Activated gamma-delta T cell treated with Interleukin-2 at 50 U/mL for 16 hours (primary cell): ENCODE measurements at places on chromosomes 3 and 15.

DNA sequence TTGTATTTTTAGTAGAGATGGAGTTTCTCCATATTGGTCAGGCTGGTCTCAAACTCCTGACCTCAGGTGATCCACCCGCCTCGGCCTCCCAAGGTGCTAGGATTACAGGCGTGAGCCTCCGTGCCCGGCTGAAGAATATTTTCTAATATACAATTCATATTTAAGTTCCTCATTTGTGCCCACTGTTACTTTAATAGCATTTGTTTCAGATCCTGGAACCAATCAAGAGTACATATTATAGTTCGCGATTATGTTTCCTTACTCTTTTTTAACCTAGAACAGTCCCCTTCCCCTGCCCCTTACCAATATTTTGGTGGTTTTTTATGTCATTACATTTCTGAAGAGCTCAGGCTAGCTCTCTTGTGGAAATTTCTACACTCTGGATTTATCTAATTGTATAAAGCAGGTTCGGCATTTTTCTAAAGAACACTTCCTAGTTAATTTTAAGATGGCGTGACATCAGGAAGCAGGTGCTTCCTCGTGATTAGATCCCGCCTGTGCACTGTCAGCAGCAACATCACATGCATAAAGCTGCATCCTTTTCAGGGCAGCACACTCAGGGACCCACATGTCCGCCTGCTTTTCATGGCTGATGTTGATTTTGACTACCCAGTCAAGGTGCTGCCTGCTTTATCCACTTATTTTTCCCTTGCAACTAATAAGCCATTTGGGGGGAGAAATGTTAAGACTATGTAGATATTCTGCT is 88.7 kb upstream of the EPHB3 start:
- DNase-seq: no peak

GRCh38 chr3:66407611-66408218 is 93.1 kb downstream of the LRIG1 start:
- peak; percentile 74 for DNase-seq

- DNase-seq: no peak
Measured at GRCh38 chr3:197465197-197465995, 90.4 kb downstream of the BDH1 start.

DNA sequence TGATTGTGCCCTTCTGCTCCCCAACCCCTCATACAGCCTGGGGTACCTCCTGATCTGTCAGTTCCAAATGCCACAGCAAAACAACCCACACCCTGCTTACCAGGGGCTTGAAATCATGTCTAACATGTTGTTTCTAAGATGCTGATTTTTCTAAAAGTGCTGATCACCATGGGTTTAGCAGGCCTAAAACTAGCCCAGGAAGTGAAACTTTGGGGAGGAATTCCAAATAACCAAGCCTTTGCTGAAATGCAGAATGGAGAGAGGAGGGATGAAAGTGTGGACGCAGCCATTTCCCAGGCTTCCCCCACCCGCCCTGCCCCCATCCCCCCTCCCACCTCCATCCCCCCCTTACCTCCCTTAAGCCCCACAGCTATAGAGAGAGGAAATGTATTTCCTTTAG is 2.0 kb upstream of the HRH1 start:
- no peak for DNase-seq

- no peak for DNase-seq
Measured at GRCh38 chr3:149443545-149443912, 31.0 kb upstream of the TM4SF4 start.

DNA sequence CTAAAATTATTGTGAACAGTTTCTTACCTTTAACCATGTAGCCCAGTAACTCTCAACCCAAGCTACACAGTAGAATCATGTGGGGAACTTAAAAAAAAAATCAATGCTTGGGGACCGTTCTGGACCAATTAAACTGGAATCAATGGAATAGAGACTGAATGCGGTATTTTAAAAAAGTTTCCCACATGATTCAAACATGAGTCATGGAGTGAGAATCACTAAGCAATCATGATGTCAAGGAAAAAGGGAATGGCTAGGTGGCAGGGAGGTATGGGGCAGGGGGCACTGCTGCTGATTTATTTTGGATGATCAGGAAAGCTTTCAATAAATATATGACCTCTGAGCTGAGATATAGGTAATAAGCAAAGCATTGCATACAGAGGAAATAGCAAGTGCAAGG is 250.5 kb upstream of the RORA start:
- no peak for DNase-seq

GRCh38 chr3:7536510-7536909 is 675.6 kb downstream of the GRM7 start:
- no peak for DNase-seq

GRCh38 chr3:27010834-27011233 is 358.3 kb downstream of the NEK10 start:
- no peak for DNase-seq

DNA sequence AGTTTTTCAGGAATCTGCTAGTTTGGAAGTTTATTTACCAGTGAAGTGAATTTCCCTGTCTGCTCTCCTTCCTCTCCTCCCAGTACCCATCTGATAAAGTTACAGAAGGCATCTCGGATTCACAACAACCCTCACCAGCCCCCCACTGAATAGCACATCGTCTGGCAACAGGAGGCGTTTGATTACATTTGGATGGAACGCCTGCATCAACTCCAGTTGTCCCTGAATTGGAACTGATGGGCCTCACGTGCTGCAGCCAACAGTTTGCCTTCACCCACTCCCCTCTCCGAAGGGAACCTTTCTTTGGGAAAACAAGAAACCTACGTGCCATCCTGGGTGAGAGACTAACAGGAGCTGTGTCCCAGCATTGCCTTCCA is 59.5 kb upstream of the BCL6 start:
- no peak for DNase-seq

GRCh38 chr3:47985381-47985780 is 30.8 kb downstream of the MAP4 start:
- no peak for DNase-seq

DNA sequence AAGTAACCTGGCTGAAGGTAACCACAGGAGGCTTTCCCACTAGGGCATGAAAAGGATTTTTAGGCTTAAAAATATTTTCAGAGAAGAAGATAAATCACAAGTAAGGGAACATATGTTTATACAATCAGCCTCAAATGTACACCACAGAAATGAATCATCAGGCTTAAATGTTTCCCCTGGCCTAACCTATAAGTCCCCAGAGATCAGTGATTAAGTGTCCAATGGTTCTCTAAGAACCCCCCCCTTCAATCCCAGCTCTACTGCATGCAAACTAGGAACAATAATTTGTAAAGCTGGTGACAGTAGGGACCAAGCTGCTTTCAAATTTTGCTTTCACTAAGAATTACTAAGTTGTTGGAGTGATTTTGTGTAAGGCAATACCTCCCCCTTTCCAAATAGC is 431.6 kb upstream of the LMCD1 start:
- DNase-seq: no peak

GRCh38 chr15:37536967-37537605 is 397.4 kb upstream of the TMCO5A start:
- no peak for DNase-seq

DNA sequence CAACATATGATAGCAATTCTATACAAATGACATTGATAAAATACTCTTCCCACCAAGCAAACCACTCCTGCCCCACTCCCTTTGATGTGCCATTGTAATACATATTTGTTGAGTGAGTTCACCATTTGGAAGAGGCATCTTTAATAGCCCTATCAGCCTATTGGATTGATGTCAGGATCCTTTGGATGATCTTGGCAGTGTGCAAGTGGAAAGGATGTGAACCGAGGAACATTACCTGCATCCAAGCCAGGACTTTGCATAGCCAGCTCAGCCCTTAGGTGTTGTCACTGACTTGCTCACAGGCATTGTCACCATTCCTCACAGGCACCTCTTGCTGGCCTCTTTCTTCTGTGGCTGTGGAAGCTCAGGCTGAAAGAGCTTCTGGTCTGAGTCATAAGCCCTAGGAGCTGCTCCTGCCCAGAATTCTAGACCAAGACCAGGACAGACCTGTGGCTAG is 16.5 kb upstream of the TIMP4 start:
- no peak for DNase-seq

DNA sequence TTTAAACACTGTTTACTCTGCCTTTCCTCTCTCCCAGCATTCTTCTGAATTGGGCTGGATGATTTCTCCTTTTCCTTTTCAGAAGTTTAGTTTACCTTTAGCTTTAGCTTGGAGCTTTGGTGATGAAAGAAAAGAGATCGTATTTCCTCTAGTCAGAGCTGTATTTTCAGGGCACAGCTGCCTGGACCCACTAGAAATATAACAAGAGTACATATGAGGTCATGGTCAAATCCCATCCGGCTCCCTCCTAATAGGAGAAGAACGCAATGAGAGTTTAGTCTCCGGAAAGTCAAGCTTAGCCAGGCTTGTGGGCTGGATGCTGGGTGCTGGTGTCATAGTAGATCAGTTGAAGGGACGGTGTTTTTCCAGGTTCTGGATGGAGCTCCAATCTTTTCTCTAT is 177.1 kb upstream of the PFN2 start:
- DNase-seq: no peak

- no peak for DNase-seq
Measured at GRCh38 chr3:100105501-100105900, 8.8 kb downstream of the FILIP1L start.

DNA sequence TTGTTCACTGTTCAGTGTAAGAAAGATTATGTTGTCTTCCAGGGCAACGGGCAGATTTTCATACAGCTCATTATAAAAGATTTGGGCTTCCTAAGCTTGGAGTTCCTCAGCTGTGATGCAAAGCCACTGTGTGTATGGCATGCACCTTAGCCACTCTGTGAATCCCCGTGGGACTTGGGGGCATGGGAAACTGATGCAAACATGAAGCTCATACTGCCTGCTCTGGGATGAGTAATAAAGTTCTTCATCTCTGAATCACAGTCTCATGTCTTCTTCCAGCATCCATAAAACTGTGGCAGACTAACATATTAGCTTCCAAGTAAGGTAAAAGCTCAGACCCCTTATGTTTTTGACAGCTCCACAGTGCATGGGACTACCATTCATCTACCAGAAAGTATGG is 154.3 kb upstream of the RORA start:
- DNase-seq: no peak

- DNase-seq: no peak
Measured at GRCh38 chr3:66809595-66809958, 188.5 kb upstream of the KBTBD8 start.

- no peak for DNase-seq
Measured at GRCh38 chr3:70984776-70985482, 598.6 kb downstream of the FOXP1 start.

DNA sequence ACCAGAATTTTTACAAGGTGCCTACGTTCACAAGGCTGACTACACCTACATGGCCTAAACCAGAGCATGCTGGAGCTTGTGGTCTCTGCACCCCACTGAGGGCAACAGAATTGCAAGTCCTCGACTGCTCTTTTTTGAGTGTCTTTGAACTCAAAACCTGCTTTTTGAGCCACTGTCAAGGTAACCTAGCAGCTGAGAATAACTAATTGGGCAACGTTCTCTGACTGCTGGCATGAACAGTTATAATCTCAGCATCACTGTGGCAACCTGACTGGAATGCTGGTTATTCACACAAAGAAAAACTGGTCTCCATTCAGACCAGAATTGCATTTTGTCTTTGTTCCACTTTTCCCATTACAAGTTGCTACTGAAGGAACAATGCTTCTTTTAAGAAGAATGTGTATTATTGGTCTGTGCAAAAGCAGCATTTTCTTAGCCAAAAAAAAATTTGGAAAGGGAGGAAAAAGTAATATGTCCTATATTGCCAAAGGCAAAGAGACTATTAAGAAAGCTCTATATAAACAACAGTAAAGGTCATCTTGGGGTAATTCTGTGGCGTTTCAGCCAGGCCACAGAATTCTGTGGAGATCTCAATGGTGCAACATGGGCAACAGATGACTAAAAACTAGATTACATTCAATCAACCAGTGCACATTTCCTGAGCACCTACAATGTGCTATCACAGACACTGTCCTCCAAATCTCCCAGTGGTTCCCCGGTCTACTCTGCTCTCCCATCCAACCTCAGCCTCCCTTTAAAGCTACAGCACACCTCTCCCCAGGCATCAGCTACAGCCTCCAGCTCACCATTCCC is 76.8 kb downstream of the TNIK start:
- DNase-seq: no peak

- no peak for DNase-seq
Measured at GRCh38 chr3:197961582-197961945, 1.5 kb downstream of the LMLN start.

DNA sequence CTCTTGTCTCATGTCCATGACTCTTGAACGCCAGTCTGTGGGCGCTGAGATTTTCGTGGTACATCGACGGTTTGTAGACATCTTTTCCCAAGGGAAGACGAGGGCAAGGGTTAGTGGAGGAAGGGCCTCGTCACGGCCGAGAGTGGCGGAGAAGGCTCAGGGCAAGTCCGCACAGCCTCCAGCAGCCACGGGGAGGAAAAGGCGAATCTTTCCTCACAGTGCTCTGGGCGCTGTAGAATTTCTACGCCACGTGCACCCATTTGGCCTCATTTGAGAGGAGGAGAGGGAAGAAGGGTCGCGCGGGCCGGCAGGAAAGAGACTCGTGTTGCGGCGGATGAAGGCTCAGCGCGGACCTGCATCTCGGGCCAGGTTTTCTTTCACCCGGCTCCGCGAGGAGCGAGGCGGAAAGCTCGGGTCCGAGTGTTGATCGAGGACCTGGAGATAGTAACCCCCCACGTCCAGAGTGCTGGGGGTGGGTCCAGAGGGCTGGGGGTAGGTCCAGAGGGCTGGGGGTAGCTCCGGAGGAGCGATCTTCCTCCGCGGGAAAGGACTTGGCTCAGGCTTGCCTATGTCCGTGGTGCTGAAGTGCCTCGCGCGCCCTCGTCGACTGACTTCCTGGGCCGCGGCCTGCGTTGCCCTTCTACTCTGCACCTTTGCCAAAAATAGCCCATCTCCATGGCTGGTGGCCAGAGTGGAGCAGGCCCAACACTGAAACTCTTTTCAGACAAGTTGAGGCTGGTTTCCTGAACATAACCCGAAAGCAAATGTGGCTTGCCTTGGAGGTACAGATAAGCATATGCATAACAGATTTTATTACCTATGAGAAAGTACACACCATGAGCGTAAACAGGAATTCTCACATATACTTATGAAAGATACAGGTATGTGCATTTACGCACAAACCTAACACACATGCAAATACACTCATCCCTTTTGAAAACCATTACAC is 1.1 kb downstream of the SLC35G2 start:
- DNase-seq: peak; percentile 26
